HT1080 (cell line): ENCODE measurements at places on chromosomes 6 and 20. TPM values are rescaled to one million over a fixed set of nuclear protein-coding genes. Genes with fewer than 3 reads are reported as not detected.
A peak's percentile ranks its signal among the peaks of the same experiment; 100 is the strongest.

WFDC9 gene
- not detected in 2 replicates for total RNA-seq

DNA sequence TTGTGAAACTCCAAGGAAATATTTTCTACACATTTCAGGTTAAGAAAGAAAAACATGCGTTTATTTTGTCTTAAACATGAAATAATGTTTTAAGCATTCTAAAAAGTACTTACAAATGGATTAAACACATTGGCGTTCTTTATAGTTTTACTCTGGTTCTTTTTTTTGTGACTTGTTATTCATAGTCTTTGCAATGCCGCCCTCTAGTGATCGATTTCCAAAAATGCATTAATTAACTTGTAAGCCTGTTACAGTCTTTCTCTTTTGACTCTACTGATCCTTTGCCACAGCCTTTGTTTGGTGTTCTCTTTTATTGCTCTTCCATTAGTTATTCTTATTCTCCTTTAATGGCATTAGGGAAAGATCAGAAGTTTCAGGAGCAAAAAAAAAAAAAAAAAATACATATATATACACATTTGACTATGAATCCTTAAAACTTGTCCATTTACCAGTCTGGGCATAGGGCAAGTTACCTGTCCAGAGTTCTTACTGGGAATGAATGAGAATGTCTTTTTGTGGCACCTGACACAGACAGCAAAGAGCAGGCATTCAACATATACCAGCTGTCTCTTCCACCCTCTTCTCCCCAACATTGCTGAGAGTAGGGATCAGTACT is 59.9 kb downstream of the MACROD2 start:
- DNase-seq = peak; percentile 53

DNA sequence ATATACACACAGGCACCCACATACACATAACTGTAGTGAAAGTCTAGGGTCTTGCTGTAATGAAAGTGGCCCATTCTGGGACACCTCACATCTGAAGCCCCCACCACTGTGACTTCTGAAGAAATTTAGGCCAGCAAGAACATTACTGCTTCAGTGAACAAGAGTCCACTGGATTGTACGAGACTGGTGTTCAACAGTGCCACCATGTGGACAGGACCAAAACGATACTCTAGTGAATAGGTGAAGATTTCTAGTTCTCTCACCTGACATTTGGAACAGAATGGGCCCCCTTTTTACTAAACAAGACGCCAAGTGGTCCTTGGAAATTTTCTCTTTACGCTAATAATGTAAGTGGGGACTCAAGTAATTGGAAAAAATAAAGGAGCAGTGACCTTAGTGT is 156.9 kb downstream of the MAFB start:
- peak; percentile 25 for DNase-seq

GRCh38 chr20:46562373-46563169 is 12.1 kb upstream of the OCSTAMP start:
- DNase-seq = peak; percentile 36
